ENCODE measurements at places on chromosomes 11 and 22. TPM values are rescaled to one million over a fixed set of nuclear protein-coding genes. Genes with fewer than 3 reads are reported as not detected.

DNA sequence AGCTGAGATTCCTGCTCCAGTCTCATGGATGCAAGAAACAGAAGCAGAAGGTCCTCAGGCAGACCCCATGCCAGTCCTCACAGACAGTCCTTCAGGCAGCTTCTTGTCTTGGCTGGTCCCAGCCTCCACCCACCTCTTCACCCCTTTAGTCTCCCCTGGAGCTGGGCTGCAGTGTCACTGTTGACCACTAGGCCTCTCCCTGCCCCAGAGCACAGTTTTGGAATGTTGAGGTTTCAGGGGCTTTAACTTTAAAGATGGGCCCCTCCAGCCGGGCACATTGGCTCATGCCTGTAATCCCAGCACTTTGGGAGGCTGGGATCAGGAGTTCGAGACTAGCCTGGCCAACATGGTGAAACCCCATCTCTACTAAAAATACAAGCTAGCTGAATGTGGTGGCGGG is 39.5 kb upstream of the GCAT start:
- H3K4me1 ChIP-seq = no peaks in the 10 kb centered on the region
- H3K4me3 ChIP-seq = no peak overlapping the region
- no peaks in the 10 kb centered on the region for H3K27me3 ChIP-seq
- H3K27ac ChIP-seq = no peak overlapping the region
- H3K36me3 ChIP-seq = peaks cover 15% of the 10 kb centered on the region

DNA sequence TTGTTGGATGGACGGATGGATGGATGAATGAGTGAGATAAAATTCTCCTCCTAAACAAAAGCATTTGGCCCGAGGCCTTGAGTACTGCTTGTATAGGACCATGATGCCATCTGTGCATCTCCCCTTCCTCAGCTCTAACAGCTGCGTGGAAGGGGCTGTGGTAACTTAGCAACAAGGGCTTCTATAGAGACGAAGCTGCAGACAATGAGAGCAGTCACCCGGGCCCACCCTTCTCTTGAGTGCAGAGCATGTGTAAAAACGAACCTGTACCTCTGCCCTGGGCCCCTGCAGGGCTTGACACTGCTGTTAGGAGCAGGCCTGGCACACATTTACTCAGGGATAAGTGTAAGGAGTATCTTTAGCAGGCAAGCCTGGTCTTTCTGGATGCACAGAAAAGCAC is 391.5 kb downstream of the CADM1 start:
- no peaks in the 10 kb centered on the region for H3K27me3 ChIP-seq
- no peak overlapping the region for H3K4me3 ChIP-seq
- no peaks in the 10 kb centered on the region for H3K36me3 ChIP-seq
- H3K4me1 ChIP-seq = no peaks in the 10 kb centered on the region

DNA sequence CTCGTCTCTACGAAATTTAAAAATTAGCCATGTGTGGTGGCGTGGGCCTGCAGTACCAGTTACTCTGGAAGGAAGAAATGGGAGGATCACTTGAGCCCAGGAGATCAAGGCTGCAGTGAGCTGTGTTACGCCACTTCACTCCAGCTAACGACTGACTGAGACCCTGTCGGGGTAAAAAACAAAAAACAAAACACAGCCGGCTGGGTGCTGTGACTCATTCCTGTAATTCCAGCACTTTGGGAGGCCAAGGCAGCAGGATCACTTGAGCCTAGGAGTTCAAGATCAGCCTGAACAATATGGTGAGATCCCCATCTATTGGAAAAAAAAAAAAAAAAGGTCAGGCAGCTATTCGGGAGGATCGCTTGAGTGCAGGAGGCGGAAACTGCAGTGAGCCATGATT is 2.4 kb downstream of the PAFAH1B2 start:
- DNase-seq = no peak
- peaks cover 51% of the 10 kb centered on the region for H3K4me1 ChIP-seq
- peaks cover 4% of the 10 kb centered on the region for H3K27me3 ChIP-seq
- peaks cover 42% of the 10 kb centered on the region for H3K36me3 ChIP-seq
- H3K27ac ChIP-seq = peak overlapping the region; percentile 36
- peak overlapping the region; percentile 98 for H3K4me3 ChIP-seq

DNA sequence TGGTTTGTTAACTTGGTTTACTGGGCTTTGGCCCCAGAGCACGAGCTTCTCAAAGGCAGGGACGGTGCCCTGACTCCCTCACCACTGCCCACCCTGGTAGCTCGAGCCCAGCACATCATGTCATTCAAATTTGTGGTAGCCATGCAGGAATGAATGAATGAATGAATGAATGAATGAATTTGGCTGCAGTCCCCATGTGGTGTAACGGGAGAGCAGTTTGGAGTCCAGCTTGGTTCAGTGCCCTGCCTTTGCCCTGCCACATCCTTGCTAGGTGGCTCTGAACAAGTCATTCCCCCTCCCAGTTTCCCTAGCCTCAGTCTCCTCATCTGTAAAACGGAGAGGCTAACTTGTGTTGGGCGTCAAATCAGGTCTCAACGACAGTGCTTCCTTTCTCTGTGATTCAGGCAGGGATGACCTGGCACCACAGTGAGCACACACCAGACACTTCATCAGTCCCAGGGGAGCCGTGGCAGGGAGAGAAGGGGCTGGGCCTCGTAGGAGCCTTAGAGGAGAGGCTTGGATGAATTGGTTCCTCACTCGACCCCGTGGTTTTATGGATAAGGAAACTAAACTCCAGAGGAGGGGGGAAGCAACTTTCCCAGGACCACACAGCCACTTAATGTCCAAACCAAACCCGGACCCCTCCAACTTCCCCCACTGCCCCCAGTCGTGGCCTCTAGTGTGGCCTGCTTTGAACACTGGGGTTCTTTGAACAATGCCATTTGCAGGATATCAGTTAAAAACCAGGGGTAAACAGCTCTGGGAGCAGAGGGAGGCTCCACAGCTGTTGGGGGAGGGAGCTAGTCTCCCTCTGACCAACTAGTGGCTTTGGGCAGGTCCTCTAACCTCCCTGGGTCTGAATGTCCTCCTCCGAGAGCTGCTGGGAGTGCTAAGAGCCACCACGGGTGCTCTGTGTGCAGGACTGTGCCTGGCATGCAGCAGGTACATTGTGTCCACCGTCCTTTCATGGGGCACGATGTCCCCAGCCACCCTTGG is 86.2 kb downstream of the CACNA1I start:
- H3K4me3 ChIP-seq = no peak overlapping the region
- H3K36me3 ChIP-seq = peaks cover 9% of the 10 kb centered on the region
- DNase-seq = no peak
- peaks cover 49% of the 10 kb centered on the region for H3K4me1 ChIP-seq
- peaks cover 2% of the 10 kb centered on the region for H3K27me3 ChIP-seq

DNA sequence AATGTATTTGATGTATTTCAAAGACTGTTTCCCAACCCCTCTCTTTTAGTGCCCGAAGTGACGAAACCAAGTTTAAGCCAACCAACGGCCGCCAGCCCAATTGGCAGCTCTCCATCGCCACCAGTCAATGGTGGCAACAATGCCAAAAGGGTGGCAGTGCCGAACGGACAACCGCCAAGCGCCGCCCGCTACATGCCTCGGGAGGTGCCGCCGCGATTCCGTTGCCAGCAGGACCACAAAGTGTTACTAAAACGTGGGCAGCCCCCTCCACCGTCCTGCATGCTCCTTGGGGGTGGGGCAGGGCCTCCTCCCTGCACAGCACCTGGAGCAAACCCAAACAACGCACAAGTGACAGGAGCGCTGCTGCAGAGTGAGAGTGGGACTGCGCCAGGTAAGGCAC is 84.1 kb downstream of the TNRC6B start:
- peaks cover 71% of the 10 kb centered on the region for H3K4me1 ChIP-seq
- no peaks in the 10 kb centered on the region for H3K27me3 ChIP-seq
- no peak for DNase-seq
- no peak overlapping the region for H3K27ac ChIP-seq

GRCh38 chr22:19815823-19816290 is 38.8 kb downstream of the GNB1L start:
- H3K4me3 ChIP-seq = no peak overlapping the region
- H3K27me3 ChIP-seq = no peaks in the 10 kb centered on the region
- H3K36me3 ChIP-seq = no peaks in the 10 kb centered on the region
- DNase-seq = no peak
- peaks cover 6% of the 10 kb centered on the region for H3K4me1 ChIP-seq

Gene CTNND1
- total RNA-seq = 5.1 TPM

Gene CTSF
- 3.9 TPM for total RNA-seq
